Glutamatergic neuron (in vitro differentiated cells): ENCODE measurements at places on chromosomes 1 and 21. TPM values are rescaled to one million over a fixed set of nuclear protein-coding genes. Genes with fewer than 3 reads are reported as not detected.

HSD3B2 gene
- total RNA-seq, result not detected

AMY1B gene
- total RNA-seq, result not detected

PIGC gene
- 27.7 TPM for total RNA-seq

GRCh38 chr1:1678581-1679380, 13.8 kb downstream of the SLC35E2B start:
- DNase-seq, result peak; percentile 74

GRCh38 chr1:99992760-99993467, 23.1 kb downstream of the SLC35A3 start:
- no peak for DNase-seq

DNA sequence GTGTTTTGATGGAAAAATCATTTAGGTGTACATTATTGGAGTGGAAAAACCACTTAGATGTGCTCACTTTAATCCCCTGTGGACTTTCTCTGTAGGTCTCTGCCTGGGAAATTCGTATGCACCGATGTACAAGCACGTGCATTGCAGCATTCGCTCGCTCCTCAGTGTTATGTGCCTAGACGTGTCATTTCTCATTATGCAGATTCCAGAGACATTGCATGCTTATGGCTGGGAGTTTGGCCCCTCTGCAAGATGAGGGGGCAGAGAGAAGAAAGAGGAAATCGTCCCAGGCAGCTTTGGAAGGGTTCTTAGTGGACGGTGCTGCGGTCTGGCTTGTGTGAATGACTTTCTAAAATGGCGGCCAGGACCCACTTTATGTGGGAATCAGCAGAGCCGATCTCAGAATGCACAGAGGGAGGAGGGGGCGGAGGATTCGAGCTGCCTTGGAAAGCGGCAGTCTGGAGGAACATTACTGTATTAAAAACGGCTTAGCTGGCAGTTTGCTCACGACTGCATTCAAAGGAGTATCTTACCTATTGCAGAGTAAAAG, 2.3 kb downstream of the SPEN start:
- DNase-seq, result peak; percentile 78

- DNase-seq, result no peak
Measured at GRCh38 chr1:226781937-226782609, 43.0 kb upstream of the ITPKB start.

- no peak for DNase-seq
Measured at GRCh38 chr1:87169263-87169910, 159.3 kb upstream of the LMO4 start.

DNA sequence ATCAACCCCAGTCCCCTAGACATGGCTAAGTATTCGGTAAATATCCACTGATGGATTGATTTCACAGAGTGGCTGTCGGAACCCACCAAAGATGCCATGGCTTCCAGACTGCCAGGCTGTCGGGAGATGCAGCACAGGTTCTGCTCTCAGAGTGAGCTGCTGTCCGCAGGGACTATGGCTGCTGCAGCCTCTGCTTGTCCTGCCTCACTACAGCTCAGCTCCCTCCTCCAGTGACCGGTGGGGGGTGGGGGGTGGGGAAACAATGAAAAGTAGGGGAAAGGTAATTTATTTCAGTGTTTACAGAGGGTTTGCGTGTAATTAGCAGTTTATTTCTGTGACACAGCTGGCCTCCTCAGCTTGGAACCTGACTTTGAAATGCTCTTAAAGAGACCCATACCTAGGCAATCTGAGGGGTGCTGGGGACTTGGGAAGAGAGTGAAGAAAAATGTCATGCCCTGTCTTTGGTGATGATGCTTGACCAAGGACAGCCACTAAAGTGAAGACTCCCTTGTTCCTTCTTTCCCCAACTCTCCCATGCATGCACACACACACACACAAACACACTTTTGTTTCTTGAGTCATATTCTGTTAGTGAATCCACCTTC, 109.0 kb downstream of the CACNA1E start:
- no peak for DNase-seq

DNA sequence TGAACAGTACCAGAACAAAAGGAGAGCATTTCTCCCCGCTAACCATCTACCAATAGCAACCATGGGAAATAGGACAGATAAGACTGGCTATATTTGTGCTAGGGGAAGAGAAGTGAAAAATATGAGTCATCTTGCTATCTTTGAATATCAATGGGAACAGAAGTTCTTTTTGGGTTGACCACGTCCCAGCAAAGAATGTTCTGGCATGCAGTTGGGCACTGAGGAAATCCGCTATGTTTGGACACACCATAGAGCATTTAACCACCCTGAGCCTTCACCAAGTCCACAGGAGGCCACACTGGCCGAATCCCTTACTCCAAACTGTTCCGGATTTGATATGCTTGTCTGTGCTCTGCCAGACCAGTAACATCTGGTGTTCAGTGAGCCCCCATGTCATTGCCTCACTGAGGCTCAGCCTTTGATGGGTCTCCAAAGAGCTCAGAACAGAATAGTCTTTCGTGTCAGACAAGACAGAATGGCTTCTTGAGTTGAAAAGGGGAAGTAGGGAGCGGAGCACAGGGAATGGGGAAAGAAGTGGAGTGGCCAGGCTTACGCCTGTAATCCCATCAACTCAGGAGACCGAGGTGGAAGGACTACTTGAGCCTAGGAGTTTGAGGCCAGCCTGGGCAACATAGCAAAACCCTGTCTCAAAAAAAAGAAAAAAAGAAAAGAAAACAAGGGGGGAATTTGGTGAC, 81.4 kb downstream of the SMYD2 start:
- DNase-seq, result no peak

DNA sequence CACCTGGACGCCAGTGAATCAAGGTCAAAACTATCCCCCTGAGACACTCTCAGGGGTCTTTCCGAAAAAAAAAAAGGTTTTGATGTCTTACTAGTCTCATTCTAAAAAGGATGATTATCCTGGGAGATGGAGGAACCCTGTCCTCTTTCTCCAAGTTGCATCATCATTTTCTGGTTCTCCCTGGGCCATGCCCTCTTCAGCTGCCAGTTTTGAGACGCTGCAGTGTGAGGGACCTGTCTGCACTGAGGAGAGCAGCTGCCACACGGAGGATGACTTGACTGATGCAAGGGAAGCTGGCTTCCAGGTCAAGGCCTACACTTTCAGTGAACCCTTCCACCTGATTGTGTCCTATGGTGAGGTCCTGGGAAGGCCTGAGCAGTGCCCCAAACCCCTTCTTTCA, 3.5 kb downstream of the FCRLA start:
- DNase-seq, result no peak
